ENCODE measurements at places on chromosomes 7 and 10.

GRCh38 chr10:132447446-132448247 is 50.6 kb downstream of the PWWP2B start:
- no peak for DNase-seq

DNA sequence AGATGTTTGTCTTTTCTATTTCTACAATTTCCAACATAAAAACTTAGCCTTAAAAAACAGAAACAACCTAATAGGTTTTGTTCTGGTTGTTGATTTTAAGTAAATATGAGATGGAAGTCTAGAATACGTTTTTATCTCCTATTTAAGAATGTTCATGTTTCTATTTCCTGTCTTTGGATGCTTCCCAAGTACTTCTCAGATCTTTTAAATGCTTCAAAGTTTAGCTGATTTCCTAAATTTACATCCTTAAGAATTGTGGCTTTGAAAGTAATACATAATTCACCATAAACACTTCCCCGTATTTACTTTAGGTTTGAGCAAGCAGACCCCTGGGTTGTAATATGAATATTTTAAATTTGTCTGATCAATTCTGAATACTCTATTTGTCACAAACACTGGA is 70.5 kb downstream of the RAPGEF5 start:
- DNase-seq = no peak

- no peak for DNase-seq
Observed at GRCh38 chr7:1719913-1720312, 49.8 kb downstream of the ELFN1 start.

DNA sequence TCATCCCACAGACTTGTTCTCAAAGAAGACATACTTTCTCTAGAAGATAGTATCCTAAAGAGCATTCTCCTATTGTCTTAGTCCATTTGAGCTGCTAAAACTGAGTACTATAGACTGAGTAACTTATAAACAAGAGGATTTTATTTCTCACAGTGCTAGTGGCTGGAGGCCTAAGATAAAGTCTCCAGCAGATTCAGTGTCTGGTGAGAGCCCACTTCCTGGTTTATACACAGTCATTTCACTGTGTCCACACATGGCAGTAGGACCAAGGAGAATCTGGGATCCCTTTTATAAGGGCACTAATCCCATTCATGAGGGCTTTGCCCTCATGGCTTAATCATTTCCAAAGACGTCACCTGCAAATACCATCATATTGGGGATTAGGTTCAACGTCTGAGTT is 68.7 kb downstream of the LRRC17 start:
- DNase-seq = no peak

DNA sequence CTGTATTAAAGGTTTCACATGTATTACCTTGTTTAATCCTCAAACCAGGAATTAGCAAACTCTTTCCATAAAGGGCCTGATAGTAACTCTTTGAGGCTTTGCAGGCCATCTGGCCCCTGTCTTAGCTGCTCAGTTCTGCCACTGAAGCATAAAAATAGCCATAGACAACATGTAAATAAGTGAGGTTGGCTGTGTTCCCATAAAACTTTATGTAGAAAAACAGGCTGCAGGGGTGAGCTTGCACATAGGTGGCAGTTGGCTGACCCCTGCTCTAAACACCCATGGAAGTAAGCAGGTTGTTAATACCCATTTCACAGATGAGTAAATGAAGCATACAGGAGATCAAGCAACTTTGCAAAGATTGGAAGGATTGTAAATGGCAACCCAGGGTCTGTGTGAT is 1279.2 kb upstream of the AUTS2 start:
- DNase-seq = no peak

DNA sequence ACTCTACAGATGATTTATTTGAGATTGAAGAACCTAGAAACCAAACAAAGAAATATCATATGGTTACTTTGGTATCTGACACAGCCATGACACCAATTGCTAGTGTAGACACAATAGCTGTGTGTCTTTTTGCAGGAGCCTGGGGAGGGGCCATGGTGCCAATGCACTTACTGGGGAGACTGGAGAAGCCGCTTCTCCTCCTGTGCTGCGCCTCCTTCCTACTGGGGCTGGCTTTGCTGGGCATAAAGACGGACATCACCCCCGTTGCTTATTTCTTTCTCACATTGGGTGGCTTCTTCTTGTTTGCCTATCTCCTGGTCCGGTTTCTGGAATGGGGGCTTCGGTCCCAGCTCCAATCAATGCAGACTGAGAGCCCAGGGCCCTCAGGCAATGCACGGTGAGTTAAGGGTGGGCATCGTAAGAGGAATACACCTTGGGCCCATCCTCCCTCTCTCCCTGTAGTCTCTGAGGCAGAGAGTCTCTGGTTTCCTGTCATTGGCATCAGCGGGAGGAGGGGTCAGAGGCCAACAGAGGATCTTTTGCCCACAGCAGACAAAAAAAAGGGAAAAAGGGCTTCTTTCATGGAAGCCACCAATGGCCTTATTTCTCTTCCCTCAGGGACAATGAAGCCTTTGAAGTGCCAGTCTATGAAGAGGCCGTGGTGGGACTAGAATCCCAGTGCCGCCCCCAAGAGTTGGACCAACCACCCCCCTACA is 1.2 kb downstream of the TMEM139 start:
- DNase-seq = no peak

DNA sequence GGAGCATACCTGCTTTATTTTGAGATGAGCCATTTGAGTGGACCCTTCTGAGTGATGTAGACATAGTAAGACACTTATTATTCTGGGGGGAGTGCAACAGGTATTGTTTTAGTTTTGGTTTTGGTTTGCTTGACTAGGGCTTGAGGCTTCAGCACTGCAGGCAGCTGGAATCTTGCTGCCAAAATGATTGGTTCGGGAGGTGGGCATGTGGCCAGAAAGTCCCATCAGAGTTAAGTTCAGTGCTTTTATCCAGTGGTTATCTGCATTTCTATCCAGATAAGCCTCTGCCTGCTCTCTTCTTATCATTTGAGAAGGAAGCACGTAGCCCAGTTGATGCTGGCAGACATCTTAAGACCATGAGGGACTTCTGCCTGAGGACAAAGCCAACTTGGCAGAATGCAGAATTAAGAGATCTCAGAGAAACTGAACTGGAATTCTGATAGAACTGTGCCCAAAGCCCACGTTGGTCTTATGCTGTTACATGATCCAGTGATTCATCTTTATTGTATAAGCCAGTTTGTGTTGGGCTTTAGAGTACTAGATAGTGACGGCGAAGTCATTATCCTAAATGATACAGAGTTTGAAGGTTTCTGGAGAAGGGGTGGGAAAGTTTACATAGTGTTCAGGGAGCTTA is 9.6 kb upstream of the JAZF1 start:
- DNase-seq = no peak

GRCh38 chr7:150322833-150323681 is at the start of the genes ACTR3C and LRRC61:
Gene ACTR3C, minus strand, starts transcription at chr7:150323545. Its CDS starts 28,249 bp downstream, at chr7:150295296.
Gene LRRC61, plus strand, starts transcription at chr7:150323355. Its CDS starts 13,507 bp downstream, at chr7:150336862.
- no peak for DNase-seq
